HEK293T (cell line): ENCODE measurements at places on chromosomes 3 and 15.

DNA sequence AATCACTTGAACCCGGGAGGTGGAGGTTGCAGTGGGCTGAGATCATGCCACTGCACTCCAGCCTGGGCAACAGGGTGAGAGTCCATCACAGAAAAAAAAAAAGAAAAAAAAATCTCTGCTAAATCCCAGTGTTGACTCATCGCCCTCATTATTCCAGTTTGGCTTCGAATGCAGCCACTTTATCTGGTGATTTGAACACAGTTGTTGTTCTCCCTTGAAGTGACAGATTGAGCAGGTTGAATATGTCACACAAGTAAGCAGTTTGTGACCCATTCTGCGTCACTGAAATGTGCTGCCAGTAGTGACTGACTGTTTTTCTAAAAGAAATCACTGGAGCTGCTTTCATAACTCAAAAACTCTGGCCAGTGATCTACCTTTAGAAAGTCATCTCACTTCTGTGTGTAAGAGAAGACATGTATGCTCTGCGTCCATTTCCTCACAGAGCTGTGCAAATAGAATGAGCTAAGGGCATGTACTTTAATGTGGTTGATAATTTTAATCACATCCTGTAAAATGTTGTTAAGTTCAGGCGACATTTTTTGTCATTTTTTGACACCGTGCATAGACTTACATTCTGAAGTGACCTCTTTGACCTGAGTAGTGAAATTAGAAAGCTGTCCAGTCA lies 12.5 kb downstream of the DOCK3 start:
- no peak for DNase-seq

DNA sequence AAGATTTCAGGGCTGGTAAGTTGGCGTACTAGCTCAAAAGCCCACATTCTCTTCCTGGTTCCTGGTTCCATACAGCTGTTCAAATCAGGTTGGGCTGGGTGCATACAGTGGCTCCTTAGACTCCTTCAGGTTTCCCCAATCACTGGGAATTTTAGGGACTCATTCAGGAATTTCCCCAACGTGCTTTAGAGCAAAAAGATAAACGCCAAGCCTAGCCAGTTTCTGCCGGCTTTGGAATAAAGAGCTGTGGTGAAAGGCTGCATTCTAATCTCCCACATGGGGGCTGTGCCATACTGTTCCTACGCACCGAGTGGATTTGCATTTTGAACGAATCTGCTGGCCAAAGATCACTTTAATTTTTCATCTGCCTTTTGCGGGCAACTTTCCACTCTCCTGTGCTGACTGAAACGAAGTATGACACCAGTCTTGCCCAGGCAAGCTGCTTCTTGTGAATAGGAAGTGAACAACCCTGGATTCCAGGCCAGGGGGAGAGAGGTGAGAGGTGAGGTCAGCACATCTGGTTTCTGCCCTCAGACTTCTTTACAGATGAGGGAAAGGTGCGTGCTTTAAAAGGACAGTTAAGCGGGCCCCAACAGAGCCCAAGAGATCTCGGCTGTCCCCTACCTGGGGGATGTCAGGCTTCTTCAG lies 184.2 kb upstream of the PDZRN3 start:
- no peak for DNase-seq

DNA sequence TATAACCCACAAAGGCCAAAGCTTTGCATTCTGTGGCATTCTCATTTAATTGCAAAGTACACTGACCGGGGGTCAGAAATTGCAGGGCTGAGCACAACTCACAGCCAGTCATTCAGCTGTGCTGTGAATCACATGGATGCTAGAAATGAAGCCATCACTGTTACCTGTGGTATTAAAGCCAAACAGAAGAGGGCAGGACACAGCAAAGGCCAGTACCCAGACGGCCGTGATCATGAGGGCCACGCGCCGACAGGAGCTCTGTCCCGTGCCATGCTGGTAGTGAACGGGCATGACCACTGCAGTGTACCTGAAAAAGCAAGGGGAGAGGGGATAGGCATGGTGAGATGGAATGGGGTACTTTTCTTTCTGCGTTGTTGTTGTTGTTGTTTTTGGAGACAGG lies 31.6 kb downstream of the DRD3 start:
- no peak for DNase-seq

- DNase-seq = peak; percentile 18
These were observed 908 bp upstream of the RAB43 start for GRCh38 chr3:129122412-129123011.

- no peak for DNase-seq
These were observed 267.9 kb downstream of the GABRG3 start for GRCh38 chr15:27238707-27239423.

GRCh38 chr15:31985607-31986006 lies 44.7 kb upstream of the CHRNA7 start:
- no peak for DNase-seq

DNA sequence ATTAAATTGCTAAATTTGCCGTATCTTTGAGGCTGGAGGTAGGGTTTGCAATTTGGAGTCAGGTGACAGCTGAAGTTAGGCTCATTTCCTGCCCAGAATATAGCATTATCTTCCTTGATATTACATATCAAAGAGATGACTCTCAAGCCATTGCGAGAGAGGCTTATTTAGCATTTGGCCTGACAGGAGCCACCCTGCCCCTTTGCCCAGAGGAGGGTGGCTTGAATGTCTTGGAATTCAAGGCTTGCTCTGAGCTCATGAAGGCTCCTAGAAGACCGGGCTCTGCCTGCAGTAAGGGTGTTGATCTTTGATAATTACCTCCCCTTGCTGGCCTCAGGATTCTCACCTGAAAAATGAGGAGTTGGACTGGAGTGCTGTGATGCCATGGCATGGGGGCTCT lies 251.4 kb upstream of the C2CD4B start:
- DNase-seq = no peak

- DNase-seq = no peak
These were observed 20.3 kb upstream of the FRMD4B start for GRCh38 chr3:69406163-69406562.

DNA sequence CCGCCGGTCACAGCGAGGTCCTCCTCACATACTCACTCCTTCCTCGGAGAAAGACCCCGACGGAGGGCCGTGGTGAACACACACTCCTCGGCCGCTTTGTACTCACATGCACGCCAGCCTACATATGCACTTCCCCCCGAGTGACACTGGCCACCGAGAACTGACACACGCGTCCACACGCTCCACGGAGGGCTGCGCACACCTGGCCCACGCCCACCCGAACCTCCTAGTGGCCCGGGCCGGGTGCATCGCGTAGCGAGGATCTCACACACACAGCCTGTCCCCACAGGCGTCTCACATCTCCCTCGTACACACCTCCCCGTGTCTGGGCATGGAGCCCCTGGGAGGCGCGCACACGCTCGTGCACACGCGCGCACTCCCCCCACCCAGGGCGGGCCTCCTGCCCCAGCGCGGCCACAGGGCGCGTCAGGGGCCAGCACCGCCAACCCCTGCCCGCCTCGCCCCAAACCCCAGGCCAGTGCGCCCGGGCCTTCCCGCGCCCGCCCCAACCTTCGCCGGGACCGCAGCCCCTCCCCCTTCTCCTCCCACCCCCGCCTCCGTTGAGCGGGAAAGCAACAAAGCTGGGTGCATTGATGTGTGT lies 411 bp upstream of the C3orf70 start:
- no peak for DNase-seq

DNA sequence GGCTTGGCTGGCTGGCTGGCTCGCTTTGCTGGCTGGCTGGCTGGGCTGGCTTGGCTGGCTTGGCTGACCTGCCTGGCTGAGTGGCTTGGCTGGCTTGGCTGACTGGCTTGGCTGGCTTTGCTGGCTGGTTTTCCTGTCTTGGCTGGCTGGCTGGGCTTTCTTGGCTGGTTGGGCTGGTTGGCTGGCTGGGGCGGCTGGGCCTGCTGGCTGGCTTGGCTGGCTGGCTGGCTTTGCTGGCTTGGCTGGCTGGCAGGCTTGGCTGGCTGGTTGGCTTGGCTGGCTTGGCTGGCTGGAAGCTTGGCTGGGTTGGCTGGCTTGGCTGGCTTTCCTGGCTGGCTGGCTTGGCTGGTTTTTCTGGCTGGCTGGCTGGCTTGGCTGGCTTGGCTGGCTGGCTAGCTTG lies 435.6 kb downstream of the GOLGA6L6 start:
- no peak for DNase-seq

DNA sequence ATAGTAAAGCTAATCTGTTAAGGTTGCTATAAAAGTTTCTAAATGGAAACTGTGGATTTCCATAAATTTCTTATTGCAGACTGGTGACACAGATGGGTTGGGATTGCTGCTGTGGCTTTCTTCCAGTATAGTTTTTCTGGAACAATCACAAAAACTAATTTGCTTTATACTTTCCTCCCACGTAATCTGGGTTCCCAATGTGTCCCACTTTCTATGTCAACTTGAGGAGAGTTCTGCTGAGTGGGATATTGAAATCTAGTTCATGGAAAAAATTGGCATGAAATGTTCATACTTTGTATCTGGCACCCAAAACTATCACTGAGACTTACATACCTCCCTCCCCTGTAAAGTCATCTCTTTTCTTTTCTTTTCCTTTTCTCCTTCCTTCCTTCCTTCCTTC lies 126.8 kb downstream of the TGFBR2 start:
- no peak for DNase-seq

DNA sequence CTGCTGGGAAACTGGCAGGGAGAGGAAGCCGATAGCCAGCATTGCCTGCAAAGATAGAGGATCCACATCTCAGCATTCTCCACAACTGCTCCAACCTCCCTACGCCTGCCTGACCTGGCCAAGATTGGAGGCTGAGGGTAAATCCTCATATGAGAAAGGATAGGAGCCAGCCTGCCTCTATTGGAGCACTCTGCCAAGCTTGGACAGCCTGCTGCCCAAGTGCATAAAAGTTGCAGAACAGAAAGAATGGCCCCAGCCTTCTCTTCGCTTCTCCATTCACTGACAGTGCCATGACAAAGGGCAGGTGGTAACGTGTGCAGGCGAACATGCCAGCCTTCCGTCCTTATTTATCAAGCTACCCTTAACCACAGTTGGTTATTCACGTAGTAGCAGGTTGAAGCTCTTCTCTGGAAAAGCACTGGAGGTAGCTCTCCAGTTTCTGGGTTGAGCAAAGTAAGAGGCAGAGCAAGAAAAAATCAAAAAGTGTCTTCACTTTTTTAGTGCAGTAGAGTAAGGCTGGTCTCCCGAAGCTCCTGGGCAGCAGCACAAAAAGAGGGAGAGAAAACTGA lies 4.3 kb downstream of the BMF start:
- no peak for DNase-seq

GRCh38 chr15:58830556-58830955 lies 59.5 kb downstream of the MINDY2 start:
- DNase-seq = no peak

- DNase-seq = no peak
These were observed 111.2 kb upstream of the RPL32 start for GRCh38 chr3:12952343-12953200.

- no peak for DNase-seq
These were observed 53.3 kb upstream of the ZNF385D start for GRCh38 chr3:21804330-21804729.

DNA sequence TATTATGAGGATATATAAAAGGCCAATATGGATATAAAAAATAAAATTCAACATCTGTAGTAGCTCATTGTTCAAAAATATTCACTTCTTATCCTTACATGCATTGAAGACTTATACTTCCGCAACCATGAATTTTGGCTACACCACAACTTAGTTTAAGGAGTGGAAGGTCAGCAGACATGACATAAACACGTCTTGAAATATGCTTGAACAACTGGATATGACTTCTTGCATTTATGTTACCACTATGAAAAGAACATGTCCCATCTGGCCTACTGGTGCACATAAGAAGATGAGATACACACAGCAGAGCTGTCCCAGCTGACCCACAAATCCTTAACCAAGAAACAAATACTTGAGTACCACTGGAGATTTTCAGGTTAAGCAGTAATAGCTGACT lies 52.1 kb downstream of the MYO9A start:
- DNase-seq = no peak

DNA sequence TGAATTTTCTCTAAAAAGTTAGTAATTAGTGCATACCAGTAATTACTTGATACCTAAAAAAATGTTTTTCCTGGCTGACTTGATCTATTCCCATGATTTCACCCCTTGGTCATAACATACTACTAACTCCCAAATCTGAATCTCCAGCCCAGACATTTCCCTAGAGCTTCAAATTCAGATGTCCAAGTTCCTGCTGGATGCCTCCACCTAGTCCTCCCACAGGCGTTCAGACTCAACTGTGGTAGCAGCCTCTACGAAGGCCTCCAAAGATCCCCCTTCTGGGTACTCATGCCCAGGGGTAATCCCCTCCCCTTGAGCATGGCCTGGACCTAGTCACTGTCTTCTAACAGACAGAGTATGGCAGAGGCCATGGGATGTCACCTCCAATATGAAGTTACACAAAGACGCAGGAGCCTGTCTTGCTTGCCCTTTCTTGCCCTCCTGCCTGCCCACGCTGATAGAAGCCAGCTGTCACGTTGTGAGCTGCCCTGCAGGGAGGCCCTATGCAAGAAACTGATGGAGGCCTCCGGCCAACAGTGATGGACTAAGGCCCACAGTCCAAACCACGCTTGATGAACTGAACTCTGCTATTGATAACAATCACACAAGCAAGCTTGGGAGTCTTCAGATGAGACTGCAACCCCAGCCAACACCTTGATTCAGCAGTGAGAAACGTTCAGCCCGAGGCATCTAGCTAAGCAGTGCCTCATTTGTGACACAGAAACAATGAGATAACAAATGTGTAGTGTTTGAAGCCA lies 8.6 kb upstream of the FBN1 start:
- DNase-seq = no peak

- no peak for DNase-seq
These were observed 11.6 kb upstream of the SEC61A1 start for GRCh38 chr3:128040660-128041059.

DNA sequence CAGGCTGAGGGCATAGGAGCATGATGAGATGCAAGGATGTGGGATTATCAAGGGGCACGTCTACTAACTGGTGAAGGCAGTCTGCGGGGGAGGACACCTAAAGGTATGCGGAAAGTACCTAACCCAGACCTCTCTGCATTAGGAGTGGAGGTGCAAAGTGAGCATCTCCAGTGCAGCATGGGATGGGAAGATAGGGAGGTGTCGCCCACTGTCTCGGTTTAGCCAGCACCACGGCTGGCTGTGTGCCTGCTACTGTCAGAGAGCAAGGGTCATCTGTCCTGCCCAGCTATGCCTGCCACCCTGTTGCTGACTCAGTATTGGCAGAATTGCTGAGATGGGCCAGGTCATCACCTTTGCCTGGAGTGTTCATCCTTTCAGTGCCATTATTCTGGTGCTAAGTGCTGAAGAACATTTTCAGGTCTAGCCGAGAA lies 40.1 kb downstream of the OXNAD1 start:
- DNase-seq = no peak

GRCh38 chr15:69862540-69862939 lies 235.2 kb downstream of the TLE3 start:
- DNase-seq = no peak

DNA sequence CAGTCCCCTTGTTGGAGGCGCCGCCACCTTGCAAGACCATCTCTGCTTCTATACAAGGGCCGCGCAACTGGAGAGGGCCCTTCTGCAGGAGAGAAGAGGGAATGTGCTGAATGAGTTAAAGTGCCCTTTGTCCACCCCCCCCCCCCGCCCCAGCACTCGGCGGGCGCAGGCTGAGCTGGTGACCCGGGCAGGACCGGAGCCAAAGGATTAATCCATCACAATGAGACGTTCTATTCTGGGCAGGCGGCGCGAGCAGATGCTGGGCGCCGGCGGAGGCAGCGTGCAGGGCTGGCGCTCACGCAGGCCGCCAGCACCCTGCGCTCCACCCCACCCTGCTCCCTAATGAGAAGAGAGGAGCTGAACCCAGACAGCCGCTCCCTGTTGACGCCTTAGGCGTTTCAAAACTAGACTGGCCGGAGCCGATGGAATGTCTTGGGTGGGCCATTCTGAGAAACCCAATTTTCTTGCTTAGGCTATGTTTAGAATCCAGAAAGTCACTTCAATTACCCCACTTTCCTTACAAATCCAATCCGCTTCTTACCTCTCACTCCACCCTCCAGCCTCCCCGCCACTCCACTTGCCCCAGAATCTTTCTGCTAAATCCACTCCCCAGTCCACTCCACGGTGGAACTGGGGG lies 32.9 kb downstream of the GJD2 start:
- DNase-seq = peak; percentile 38
